ENCODE measurements at places on chromosomes 2 and 18.

GRCh38 chr2:190881598-190882410 lies 1.2 kb downstream of the GLS start:
- peak; percentile 38 for DNase-seq

- DNase-seq, result no peak
These were observed 45.0 kb downstream of the EMILIN2 start for GRCh38 chr18:2891526-2892431.

- DNase-seq, result no peak
These were observed 71.1 kb upstream of the MAP4K3 start for GRCh38 chr2:39508198-39508597.

DNA sequence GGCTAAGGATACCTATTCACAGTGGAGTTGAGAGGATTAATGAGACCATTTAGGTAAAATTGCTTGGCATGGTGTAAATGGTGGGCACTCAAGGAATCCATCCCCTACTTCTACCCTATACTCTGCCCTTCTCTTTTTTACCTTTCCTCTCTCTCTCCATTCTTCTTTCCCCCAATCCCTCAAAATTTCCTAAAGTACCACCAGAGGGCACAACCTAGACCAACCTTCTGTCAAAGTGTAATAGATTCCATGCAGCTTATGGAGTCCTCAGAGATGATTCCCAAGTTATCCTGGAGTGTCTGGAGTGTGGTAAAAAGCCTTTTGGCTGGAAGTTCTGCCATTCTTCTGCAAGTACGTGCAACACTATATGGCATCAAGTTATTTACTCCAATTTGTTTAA lies 33.0 kb upstream of the CCDC195 start:
- DNase-seq, result peak; percentile 14

- no peak for DNase-seq
These were observed 1985.1 kb upstream of the CELF4 start for GRCh38 chr18:39550701-39551100.

DNA sequence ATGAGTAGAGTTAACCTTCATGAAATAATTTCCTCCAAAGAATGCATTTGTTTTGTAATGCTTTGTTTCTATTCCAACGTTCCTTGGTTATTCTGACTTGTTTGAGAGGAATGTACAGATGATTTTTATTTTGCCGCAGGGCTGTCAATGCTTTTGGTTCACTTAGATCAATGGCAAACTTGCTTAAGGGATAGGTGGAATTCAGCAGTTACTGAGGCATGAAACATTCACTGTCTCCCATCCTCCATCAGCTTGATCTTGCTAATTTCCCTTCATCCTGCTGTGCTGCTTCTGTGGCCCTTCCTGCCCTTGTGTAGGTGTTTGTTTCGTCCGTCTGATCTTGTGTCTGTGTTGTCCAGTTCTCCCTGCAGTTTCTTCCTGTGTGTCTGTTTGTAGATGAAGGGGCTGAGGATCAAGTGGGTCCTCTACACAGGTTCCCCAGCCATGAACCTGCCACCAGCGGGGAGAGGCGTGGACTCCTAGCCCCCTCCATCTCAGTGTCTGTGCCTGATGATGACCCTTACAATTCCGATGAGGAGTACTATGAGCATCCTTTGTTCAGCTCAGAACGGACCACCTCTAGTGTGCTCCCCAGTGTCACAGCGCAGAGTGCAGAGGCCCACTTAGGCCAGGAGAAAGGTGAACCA lies 84.2 kb upstream of the UNC80 start:
- no peak for DNase-seq

GRCh38 chr2:10533811-10534321 lies 85.7 kb upstream of the ODC1 start:
- no peak for DNase-seq

DNA sequence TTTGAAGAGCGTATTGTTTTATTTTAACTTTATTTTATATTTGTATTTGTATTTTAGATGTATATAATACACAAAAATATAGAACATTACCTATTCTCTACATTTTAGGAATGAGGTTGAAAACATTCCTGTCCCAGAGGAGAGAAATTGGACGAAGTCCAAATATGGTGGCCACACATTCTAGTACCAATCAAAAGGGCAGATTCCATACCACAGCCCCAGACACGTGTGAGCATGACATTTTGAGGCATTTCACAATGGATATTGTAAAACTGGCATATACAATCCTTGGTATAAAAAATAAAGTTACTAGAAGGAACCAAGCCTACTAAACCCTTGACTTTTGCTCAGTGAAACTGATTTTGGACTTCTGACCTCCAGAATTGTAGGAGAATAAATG lies 50.6 kb downstream of the C2orf76 start:
- DNase-seq, result no peak

GRCh38 chr2:198165289-198165688 lies 360.9 kb downstream of the PLCL1 start:
- DNase-seq, result no peak

Data from HEK293T (cell line).